ENCODE measurements at places on chromosomes 6 and 20.

GRCh38 chr6:166618866-166619761 is 7.9 kb downstream of the RPS6KA2 start:
- DNase-seq, result no peak

GRCh38 chr6:107021446-107022185 is 6.4 kb upstream of the MTRES1 start:
- DNase-seq, result no peak

GRCh38 chr6:125714441-125715090 is 34.9 kb upstream of the HEY2 start:
- no peak for DNase-seq

DNA sequence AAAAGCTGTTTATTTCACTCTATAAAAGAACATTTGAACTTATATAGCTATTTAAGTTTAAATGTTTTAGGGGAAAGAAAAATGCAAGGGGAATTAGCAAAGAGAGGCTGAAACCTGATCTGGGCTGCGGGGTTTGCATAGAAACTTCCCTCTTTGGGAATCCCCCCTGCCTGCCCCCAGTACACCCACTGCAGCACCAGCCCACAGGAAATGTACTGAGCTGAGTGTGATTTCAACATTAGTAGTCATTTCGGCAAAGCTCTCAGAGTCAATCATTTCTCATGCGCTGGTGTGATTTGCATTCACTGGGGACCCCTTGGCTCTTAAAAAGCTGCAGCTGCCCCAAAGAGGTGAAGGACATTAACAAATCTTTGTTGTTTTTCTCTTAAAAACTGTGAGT is 859.4 kb downstream of the MAFB start:
- no peak for DNase-seq

DNA sequence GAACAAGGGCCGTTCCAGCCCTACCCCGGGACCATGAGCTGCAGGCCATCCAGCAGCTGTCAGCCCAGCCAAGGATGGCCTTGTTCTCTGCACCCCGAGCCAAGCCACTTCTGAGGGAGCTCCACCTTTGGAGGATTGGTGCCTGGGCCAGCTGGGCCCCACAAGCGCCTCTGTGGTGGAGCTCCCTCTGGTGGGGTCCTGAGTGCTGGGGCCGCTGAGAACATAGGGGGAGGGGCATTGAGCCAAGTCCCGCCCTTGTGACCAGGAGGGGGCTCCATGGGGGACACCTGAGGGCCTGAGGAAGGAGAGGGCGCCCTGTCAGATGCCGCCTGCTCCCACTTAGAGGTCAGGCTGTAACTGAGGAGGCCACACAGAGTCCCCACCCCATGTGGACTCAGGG is 43.2 kb downstream of the YTHDF1 start:
- DNase-seq, result no peak

GRCh38 chr6:17589406-17590096 is 10.6 kb upstream of the FAM8A1 start:
- DNase-seq, result peak; percentile 67

GRCh38 chr20:644692-645317 is 8.2 kb downstream of the SRXN1 start:
- DNase-seq, result no peak

DNA sequence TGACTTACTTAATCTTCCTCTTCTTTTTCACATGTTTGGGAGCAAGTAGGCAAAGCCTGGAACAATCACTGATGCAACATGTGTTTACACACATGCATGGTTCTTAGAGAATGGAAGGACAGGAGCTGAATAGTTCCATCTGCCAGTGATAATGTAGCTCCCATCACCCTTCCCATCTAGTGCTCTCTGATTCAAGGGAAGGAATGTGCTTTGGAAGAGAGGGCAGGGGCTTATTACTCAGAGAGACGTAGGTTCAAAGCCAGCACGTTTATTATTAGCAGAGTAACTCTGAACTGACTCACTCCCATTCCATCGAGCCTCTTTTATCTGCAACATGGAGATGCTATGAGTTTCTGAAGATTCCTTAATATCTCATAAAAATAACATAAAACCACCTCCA is 211.9 kb downstream of the GMPR start:
- no peak for DNase-seq

GRCh38 chr6:151389618-151390275 is 1.6 kb downstream of the ZBTB2 start:
- DNase-seq, result peak; percentile 46

DNA sequence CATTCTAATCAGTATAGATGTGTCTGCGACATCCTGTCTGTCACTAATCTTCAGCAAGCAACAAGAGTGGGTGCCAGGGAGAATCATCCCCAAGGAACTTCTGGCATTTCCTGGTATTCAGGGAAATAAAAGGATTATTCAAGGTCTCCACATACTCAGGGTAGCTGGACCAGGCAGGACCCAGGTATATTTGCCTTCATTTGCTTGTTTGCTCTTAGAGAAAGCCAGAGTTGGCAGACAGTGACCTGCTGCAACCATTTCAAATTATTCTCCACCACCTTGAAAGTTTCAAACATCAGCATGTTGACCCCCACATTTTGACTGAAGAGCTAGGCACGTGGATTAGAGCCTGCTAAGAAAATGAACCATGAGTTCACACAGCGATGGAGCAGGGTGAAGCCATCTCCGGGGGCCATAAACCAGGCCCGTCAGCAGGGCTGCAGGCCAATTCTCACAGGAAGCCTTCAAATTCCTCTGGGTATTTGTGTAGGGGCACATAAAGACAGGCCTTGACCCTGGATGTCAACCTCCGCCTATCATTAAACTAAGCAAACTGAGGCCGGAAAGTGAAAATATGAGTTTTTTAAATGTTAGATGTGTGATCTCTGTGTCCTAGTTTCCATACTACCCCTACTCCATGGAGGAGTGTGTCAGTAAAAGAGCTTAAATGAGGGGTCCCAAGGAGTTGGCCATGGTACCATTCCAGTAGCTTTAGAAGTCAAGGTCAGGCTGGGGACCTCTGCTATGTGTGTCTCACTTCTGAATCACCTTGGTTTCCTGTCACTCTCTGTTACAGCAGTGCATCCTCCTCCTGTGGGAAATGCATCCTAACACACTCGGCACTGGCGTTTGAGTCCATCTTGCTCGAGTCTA is 32.9 kb downstream of the TRAM2 start:
- no peak for DNase-seq

DNA sequence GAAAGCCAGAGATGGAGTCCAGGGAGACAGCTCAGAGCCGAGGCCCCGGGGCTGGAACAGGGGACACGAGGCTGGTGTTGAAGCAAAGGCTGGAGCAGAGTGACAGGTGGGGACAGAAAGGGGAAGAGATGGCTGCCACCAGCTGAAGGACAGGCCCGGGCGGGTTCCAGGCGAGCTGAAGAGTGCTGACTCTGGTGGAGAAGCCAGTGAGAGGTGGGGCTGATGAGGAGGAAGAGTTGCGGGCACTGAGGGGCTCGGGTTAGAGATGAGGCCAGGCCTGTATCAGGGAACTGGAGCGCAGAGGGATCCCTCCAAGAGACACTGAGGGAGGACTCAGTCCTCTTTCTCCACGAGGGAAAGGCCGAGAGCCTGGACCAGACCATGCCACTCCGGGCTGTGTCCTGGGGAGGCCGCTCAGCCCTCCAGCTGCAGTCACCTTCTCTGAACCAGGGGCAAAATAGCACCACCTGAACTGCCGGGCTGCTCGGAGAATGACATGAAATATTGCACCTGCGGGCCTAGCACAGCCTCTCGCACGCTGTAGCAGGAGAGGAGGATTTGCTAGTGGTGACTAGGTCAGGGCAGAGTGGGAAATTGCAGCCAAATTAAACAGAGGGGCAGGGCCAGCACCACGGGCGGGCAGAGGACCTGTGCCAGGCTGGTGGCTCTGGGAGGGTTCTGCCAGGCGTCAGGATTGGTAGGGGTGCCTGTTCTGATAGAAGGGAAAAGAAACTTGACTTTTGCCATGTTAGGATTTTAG is 175.9 kb downstream of the ZDHHC14 start:
- no peak for DNase-seq

- no peak for DNase-seq
These were observed 12.1 kb downstream of the LGSN start for GRCh38 chr6:63307581-63308246.

- DNase-seq, result no peak
These were observed 19.3 kb downstream of the MYLK4 start for GRCh38 chr6:2731281-2731909.

GRCh38 chr20:39446397-39446796 is 484.3 kb downstream of the DHX35 start:
- DNase-seq, result no peak

DNA sequence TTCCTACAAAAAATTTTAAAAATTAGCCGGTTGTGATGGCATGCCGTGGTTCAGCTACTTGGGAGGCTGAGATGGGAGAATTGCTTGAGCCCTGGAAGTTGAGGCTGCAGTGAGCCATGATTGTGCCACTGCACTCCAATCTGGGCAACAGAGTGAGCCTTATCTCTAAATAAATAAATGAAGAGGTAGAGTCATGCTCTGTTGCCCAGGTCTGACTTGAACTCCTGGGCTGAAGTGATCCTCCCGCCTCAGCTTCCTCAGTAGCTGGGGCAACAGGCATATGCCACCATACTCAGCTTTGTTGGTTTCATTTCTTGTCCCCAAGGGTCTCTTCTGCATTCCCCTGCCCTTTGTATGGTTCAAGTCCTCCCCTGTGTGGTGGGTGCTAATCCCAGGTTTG is 17.0 kb downstream of the HSPA1B start:
- DNase-seq, result no peak

DNA sequence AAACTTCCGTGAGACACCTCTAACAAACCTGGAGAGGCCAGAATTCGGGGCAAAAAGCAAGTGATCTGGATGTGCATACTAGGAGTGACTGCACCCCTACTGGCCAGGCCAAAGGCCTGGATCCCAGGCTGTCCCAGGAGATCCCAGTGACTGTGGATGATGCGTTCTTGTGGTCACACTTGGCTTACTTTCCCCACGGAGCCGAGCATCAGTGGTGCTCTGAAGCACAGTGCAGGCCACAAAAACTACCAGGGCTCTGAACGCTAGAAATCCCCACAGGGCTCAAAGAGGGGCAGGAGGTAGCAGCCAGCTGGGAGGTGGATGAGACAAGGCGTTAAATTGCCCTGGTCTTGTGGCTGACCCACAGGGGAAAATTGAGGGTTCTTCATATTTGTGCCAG is 7.1 kb downstream of the TRIM26 start:
- DNase-seq, result no peak

- no peak for DNase-seq
These were observed 39.2 kb downstream of the SAMD3 start for GRCh38 chr6:130183271-130184222.

- DNase-seq, result no peak
These were observed 182.5 kb downstream of the EDN1 start for GRCh38 chr6:12472601-12473038.

DNA sequence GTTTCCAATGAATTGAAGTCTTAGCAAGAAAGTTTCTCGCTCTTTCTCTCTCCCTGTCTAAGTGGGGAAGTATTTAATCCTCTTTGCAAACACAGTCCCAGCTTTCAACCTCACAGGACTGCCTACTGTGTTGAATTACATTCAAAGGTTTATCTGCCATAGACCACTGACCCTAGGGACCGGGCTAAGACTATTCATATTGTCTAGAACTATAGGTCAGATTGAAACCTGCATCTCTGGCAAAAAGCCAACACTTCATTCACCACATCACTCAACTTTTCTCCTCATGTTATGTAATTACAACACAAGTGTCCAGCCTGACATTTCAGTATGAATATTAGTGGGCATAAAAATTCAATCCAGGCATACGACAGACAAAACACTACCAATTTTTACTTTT is 314.7 kb upstream of the RSPO3 start:
- DNase-seq, result no peak

DNA sequence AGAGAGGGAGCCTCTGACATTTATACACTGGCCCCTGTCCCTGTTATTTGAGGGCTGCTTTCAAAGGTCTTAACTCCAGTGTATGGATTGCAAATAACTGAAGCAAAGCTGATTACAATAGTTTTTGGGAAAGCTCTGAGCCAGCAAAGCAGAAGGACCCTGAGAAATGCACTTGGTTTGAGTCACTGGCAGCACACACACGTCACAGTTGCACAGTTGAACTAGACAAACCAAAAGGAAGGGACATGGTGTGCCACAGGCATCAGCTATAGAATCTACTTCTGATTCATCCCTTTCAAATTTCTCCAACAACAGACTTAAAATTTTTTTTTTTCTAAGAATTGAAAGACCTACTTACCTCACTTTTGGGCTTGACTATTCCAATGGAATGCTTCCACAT is 56.4 kb downstream of the SNRNP48 start:
- no peak for DNase-seq

DNA sequence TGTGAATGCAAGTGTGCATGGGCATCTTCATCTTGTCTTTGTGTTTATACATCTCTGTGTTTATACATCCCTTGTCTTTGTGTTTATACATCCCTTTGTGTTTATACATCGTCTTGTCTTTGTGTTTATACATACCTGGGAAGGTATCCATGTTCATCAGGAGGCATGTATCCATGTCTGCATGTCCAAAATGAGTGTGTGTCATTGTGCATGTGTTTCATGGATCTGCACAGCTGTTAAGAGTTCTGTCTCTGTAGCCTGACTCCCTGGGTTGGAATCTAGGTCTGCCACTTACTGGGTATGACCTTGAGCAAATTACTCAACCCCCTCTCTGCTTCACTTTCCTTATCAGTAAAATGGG is 50.1 kb upstream of the SIRPA start:
- DNase-seq, result no peak
